CD4-positive, CD25-positive, alpha-beta regulatory T cell (primary cell): ENCODE measurements at places on chromosomes 6 and 20. TPM values are rescaled to one million over a fixed set of nuclear protein-coding genes. Genes with fewer than 3 reads are reported as not detected.

- no peak for DNase-seq
Measured at GRCh38 chr20:47438464-47439381, 63.0 kb upstream of the NCOA3 start.

GRCh38 chr6:166640342-166641043 lies 13.4 kb upstream of the RPS6KA2 start:
- DNase-seq: no peak

Gene PACSIN1
- 0.16 TPM for polyA plus RNA-seq

DNA sequence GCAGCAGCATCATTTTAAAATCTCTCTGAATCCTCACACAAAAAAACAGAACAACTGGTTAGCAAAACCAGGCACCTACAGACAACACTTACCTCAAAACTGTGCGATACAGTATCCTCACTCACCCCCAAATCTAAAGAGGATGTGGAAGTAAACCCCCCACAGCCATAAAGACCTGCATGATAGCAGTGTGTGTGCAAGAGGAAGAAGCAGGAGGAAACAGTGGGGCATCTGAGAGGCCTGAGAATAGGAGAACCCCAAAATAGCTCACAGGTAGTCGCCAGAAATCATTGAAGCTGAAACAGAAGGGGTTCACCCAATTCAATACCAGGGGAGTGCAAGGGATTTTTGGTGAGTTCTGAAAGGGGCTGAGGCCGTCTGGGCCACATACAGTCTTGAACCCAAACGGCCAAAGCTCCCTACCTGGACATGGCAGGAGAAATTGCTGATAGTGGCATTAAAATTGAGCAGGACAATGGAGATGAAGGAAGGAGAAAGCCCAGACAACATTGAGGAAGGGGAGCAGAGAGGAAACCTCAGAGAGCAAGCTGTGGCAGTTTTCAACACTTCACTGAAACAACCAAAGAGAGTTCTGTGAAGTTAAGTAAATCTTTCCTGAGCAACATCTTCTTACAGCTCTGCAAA lies 129.7 kb downstream of the FIG4 start:
- DNase-seq: no peak

Gene EEF1A2
- polyA plus RNA-seq: 0.11 TPM

- DNase-seq: no peak
Measured at GRCh38 chr6:89481695-89482094, 48.7 kb downstream of the ANKRD6 start.

GRCh38 chr20:8390037-8390433 lies 258.0 kb downstream of the PLCB1 start:
- no peak for DNase-seq

DNA sequence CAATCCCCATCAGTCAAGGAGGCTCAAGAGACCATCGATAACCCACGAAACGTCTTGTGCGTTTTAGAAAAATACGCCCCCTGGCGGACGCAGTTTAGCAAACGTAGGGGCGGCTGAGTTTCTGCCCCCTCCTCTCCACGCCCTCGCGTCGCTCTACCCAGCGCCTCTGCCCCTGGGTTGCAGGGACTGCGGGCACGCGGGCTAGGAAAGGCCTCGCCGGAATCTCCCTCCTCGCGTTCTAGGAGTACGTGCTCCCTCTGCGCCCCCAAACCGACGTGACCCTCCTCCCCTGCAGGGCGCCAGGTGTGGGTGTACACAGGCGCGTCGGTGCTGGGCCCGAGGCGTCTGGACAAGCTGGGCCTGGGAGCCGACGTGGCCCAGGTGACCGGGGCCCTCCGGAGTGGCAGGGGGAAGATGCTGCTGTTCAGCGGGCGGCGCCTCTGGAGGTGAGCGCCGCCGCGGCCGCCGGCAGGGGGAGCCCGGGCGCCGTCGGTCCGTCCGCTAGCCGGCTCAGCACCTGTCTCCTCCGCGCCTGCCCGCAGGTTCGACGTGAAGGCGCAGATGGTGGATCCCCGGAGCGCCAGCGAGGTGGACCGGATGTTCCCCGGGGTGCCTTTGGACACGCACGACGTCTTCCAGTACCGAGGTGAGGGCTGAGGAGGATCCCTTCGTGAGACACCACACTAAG lies 5.3 kb downstream of the MMP9 start:
- peak; percentile 69 for DNase-seq

Gene CCN2
- not detected for polyA plus RNA-seq

DNA sequence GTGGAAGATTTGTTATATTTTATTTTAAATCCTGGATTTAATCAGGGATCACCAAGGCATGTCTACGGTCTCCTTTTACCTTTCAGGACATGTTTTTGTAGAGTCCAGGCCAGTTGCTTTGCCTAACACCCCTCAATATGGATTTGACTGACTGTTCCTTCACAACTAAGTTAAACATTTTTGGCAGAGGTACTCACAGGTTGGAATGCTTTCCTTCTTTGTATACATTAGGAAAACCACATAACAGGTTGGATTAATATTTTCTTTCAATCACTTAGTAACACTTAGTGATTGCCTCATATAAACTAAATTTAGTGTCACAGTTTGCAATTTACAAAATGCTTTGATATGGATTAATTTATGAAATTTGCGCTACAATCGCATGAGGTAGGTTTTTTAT lies 64.5 kb downstream of the IPCEF1 start:
- DNase-seq: no peak

Gene NMBR
- polyA plus RNA-seq: not detected

Gene KCNK17
- polyA plus RNA-seq: not detected
